ENCODE measurements at places on chromosomes 2 and 18.

GRCh38 chr2:219287580-219288265 lies 8.6 kb downstream of the DNAJB2 start:
- no peak for DNase-seq

- DNase-seq, result no peak
These were observed 55.3 kb upstream of the CSRNP3 start for GRCh38 chr2:165414187-165414586.

GRCh38 chr2:188333751-188334524 lies 42.3 kb downstream of the GULP1 start:
- no peak for DNase-seq

- DNase-seq, result no peak
These were observed 5.5 kb downstream of the SERPINE2 start for GRCh38 chr2:224033601-224034000.

DNA sequence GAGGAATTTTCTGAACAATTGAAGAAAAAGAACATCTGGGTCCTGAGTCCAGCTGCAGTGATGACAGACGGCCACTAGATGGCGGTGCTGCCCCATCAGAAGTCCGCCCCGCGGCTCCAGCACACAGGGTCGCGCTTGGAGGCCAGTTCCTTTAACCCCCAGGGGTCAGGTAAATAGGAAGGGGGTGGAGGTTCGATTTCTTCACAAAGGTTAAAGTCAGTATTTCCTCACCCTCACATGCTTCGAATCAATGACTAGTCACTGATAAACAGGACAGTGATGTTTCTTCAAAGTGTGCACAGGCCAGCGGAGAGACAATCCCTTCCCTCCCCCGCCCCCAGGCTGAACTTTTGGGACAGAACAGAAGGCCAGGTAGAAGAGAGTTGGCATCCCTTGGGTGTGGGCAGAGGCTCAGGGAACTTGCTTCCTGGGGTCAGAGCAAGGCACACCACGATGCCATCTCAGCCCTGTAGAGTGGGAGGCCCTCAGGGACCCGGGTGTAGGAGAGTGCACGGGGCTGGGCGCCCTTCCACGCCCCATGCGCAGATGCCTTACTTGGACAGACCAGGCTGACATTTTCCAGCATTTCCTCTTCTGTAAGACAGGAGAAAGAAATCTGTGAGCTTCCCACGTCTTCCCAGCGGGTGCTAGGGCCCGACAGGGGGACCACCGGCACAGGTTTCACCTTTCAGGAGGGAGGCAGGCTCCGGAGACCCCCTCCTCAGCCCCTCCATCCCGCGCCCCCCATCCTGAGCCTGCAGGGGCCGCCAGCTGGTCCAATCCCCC lies 722 bp downstream of the APOB start:
- peak; percentile 32 for DNase-seq

DNA sequence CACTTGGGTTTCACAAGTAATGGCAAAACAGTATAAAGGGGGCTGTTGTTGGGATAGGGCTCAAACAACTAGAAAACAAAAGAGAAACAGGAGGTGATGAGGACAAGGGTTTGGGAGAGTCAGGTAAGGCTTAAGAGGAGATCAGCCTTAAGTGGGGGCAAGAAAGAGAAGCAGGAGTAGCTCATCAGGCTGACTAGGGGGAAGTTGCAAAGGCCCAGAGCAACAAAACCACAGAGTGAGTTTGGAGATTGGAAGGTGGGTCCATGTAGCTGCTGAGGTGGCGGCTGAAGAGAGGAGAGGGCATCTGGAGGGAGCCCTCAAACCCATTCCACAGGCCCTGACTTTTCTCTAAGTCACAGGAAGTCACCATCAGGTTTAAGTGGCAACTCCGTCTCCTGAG lies 126.0 kb downstream of the MREG start:
- no peak for DNase-seq
